ENCODE measurements at places on chromosomes 7 and 10.
A peak's percentile ranks its signal among the peaks of the same experiment; 100 is the strongest.

DNA sequence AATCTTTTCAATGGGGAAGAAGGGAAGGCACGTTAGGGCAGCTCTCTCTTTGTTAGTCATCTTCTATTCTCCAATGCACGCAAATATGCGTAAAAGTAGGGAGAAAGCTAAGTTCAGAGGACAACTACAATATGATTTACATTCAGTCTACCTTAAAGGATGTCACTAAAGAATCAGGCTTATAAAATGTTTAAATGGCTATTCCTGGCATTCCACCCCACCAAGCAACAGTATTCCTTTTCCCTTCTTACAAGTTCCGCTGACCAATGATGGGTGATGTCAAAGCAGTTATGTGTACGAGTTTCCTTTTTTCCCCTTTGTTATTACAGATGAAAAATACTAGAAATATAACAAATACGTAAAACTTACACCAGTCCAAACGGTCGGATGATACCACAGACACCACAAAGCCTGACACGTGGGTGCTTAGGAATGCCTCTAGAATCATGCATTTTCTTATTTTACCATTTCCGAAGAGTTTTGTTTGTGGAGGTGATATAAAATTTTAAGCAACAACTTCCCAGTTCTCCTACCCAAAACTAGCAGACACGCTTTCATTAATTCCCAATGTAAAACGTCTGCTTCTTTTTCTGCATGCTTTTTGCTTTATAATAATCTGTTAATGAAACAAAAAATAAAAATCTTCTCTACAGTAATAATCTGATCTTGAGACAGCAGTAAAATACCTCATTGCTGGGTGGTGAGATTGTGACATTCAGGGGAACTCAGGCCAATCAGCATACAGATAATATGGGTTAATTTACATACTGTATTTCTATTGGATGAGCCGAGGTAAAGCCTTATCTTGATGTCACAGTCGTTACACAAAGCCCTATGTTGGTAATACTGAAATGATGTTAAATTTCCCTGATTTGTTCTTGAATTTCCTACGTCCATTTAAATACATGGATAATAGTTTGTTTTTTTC is 708 bp upstream of the GPR85 start:
- DNase-seq, result peak; percentile 91

DNA sequence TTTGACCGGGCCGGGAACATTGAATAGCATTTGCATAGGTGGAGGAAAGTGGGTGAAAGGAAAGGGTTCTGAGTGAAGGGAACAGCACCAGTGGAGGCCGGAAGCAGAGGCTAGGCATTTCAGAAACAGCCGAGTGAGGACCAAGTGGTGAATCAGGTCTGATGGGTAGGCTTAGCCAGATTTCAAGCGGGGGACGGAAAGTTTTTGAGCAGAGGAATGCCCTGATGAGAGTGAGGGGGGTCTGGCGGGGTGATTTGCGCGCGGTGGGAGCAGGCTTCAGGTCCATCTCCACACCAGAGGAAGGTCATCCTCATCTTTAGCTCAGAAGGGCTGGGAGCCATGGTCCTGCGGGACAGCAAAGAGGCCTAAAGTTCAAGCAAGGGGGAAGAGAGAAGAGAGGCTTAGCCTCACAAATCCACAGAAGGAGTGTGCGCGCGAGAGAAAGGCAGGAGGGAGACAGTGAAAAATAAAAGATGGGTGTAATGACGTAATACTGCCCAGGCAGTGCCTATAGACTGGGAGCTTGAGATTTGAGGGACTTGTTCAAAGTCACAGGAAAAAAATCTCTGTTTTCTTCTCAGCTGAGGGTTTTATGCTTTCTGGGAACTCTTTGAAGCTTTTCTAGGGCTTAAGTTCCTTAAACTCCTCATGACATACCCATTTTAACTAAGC is 1.0 kb upstream of the DENND2A start:
- no peak for DNase-seq

- peak; percentile 55 for DNase-seq
These were observed 260.1 kb downstream of the WDR37 start for GRCh38 chr10:1316121-1316808.

DNA sequence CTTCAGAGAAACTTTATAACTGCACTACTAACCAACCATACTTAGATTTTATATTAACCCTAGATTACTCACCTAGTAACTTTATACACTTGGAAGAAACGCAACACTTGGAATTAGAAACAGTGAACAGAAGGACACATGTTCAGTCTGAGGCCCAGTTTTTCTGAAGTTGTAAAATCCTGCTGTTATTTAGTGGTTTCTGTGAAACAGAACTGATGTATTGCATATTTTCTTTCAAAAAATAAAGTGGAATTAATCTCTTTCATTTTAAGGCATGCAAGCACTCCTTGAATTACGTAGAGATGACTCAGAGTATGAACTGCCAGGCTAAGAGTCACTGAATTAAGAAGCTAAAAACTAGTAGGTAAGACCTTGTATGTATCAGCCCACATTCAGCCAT is 215.8 kb downstream of the SKAP2 start:
- no peak for DNase-seq

GRCh38 chr10:77068969-77069368 is 568.6 kb downstream of the KCNMA1 start:
- DNase-seq, result no peak

- no peak for DNase-seq
These were observed 38.4 kb downstream of the ATXN7L1 start for GRCh38 chr7:105837765-105838626.

All from NCI-H2081 (cell line).